ENCODE measurements at places on chromosomes 5 and 9. TPM values are rescaled to one million over a fixed set of nuclear protein-coding genes. Genes with fewer than 3 reads are reported as not detected.

- no peaks in the 10 kb centered on the region for H3K27me3 ChIP-seq
- H3K4me3 ChIP-seq = no peak overlapping the region
- DNase-seq = no peak
- H3K4me1 ChIP-seq = peaks cover 18% of the 10 kb centered on the region
- peaks cover 5% of the 10 kb centered on the region for H3K36me3 ChIP-seq
- no peak overlapping the region for H3K27ac ChIP-seq
Measured at GRCh38 chr5:81425569-81425968, 31.6 kb upstream of the ACOT12 start.

DNA sequence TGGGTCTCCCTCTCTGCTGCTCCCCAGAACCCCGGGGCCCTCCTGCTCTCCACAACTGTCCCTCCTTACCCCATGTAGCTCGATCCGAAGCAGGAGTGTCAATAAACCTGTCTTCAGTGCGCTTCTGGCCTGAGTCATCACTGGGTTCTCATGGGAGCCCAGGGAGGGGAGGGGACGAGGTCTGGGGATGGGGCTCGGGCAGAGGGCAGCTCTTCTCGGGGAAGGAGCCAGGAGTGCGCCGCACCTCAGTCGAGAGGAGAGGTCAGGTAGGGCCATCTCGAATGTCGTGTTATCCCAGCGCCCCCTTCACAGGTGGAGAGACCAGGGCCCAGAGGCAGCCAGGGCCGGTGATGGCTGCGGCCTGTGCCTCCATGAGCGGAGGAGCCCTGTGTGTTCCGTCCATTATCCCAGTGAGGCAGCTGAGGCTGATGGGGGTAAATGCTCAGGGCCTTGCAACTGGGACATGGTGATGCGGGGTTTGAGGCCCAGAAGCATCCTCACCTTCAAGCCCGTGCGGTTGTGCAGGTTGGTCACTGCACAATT, 52.1 kb downstream of the LRSAM1 start:
- H3K36me3 ChIP-seq = no peaks in the 10 kb centered on the region
- H3K27ac ChIP-seq = no peak overlapping the region
- no peak overlapping the region for H3K4me3 ChIP-seq

- H3K4me1 ChIP-seq = peaks cover 6% of the 10 kb centered on the region
- no peak overlapping the region for H3K27ac ChIP-seq
- no peak overlapping the region for H3K4me3 ChIP-seq
Measured at GRCh38 chr9:3516667-3517330, 9.0 kb downstream of the RFX3 start.

DNA sequence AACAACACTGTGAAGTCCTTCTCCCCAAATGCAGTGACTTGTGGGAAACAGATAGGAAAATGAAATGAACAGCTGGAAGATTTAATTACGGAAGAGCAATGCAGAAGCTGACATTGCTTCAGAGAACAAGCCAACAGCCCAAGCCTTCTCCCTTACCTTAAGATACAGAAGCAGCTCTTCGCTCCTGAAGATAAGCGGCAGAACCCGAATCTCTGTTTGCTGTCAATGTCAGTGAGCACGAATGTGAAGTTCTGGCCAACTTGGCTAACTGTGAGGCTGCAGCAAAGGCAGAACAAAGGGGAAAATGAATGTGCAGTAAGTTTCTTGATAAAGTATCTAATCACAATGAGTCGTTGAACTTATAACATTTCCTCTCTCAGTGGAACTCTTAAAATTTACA, 172.4 kb downstream of the DENND1A start:
- DNase-seq = no peak
- no peak overlapping the region for H3K4me3 ChIP-seq
- H3K36me3 ChIP-seq = peaks cover 3% of the 10 kb centered on the region
- H3K4me1 ChIP-seq = peaks cover 6% of the 10 kb centered on the region

DNA sequence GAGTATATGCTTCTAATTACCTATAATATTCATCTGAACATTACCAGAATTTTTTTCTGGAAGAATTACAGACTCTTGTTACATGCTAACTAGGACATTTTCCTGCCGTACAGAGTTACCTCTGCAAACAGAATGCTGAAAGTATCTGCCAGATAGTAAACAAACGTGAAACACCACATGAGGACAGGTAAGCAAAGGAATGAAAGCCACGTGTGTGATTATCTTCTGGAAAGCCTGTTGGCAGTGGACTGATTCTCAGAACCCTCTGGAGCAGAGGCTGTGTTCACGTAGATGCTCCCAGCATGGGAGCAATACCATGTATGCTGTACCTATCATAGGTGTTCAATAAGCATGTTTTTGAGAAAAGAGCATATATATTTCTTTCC, 472.6 kb downstream of the ENC1 start:
- no peaks in the 10 kb centered on the region for H3K4me1 ChIP-seq
- DNase-seq = no peak
- H3K36me3 ChIP-seq = no peaks in the 10 kb centered on the region
- H3K27me3 ChIP-seq = peaks cover 6% of the 10 kb centered on the region

DNA sequence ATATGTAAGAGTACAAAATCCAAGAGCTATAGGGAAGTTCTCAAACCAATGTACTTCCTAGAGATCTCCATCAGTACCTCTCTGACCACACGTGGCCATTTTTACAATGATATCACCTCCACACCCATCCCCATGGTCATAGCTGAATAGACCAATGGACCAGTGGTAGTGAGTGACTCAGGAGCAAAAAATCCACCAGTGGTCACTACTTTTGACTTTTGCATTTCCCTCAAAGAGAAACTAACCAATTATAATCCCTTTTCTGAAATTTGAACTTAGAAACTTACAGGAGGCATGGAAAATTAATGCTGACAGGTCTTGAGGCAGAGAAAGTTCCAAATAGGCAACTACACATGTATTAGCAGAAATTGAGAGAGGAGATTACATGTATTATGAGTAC, 238.4 kb downstream of the TRPM3 start:
- no peaks in the 10 kb centered on the region for H3K36me3 ChIP-seq
- no peak for DNase-seq
- H3K27me3 ChIP-seq = no peaks in the 10 kb centered on the region
- H3K27ac ChIP-seq = no peak overlapping the region
- H3K4me1 ChIP-seq = peaks cover 4% of the 10 kb centered on the region

DNA sequence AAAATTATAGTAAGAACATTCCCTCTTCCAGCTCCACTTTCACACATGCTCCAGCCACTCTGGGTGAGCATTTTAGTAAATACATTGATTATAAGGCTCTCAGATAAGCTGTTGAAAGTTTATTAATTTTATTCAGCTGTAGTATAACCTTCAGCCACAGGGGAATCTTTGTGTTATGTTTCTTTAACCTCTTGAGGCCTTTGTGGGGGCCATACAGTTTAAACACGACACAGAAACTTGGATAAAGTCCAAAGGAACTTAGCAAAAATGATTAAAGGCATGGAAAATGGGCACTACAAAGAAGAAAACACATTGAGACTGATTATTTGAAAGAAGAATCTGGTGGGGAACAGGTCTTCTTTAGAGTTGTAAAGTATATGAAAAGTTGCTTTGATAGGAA, 70.2 kb downstream of the AOPEP start:
- peaks cover 23% of the 10 kb centered on the region for H3K4me1 ChIP-seq
- no peak overlapping the region for H3K4me3 ChIP-seq
- H3K27me3 ChIP-seq = no peaks in the 10 kb centered on the region
- no peak overlapping the region for H3K27ac ChIP-seq
- H3K36me3 ChIP-seq = peaks cover 33% of the 10 kb centered on the region

DNA sequence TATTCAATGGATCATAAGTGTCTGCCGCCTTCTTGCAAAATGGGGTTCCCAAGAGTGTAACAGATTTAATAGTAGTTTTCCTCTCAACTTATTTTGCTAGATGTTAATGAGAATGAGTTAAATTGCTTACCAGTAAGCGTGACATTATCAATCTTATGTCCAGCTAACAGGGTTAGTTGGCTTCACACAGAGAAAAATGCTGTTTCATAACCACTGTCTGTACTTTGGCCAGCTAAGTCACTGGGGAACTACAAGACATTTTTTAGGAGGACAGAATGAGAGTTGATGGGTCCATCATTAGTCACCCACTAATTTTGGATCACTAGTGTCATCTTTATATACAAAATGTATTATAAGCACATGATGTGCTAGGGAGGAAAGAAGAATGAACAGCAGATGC, 1.4 kb downstream of the CDC37L1 start:
- H3K27ac ChIP-seq = no peak overlapping the region
- peaks cover 3% of the 10 kb centered on the region for H3K36me3 ChIP-seq
- peaks cover 3% of the 10 kb centered on the region for H3K4me1 ChIP-seq
- H3K27me3 ChIP-seq = no peaks in the 10 kb centered on the region
- no peak overlapping the region for H3K4me3 ChIP-seq

DNA sequence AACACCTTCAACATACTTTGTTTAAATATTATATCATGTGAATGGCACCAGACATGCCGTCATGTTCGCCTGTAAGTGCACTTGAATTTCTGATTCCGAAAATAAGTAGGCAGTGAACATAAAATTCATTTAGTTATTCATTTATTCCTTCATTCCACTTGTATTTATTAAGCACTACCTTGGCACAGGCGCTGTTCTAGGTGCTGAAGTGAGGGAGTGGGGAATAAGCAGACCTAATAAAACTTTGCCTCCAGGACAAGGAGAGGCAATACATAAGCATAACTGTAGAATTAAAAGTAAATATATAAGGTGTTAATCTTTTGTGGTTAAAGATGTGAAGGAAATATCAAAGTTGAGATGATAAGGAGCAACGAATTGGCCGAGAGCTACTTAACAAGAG, 297.4 kb downstream of the TENT4A start:
- no peaks in the 10 kb centered on the region for H3K36me3 ChIP-seq
- no peaks in the 10 kb centered on the region for H3K4me1 ChIP-seq
- no peak overlapping the region for H3K4me3 ChIP-seq
- DNase-seq = peak; percentile 34
- peaks cover 30% of the 10 kb centered on the region for H3K27me3 ChIP-seq
- no peak overlapping the region for H3K27ac ChIP-seq

DNA sequence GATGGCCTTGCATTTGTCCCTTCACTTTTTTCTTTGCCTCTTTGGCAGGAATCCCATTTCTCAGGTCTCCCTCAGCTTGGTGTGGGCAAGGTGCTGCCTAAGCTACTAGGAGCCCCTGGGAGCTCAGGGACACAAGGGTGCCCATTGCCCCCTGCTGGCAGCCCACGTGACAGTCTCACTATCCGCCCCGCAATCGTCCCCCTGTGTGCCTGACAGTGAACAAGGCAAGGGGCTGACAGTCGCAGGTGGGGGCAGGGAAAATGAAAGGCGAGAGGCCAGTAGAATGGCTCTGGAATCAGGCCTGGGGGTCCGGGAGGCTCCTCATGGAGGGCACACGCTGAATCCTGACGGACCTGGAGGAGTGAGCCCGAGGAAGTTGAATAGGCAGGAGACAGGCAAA, 2.0 kb upstream of the PCDH12 start:
- peaks cover 4% of the 10 kb centered on the region for H3K27me3 ChIP-seq
- H3K27ac ChIP-seq = no peak overlapping the region
- H3K4me1 ChIP-seq = peaks cover 5% of the 10 kb centered on the region
- DNase-seq = no peak
- H3K36me3 ChIP-seq = no peaks in the 10 kb centered on the region

DNA sequence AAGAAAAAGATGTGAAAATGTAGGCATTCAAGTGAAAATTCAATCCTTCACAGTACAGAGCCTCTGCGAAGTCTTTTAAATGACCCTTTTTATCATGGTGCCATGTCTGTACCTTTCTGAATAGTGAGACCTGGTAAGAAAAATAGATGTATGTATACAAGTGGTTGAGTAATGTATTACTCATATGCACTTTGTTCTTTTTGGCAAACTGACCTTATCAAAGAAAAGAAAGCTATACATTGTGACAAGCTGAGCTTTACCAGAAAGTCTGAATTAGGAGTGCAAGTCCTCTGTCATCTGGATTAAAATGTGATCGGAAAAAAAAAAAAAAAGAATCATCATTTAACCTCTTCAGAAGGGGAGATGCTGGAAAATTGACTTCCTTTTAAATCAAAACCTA, 356.4 kb upstream of the CCNH start:
- no peak overlapping the region for H3K27ac ChIP-seq
- H3K36me3 ChIP-seq = no peaks in the 10 kb centered on the region
- H3K4me3 ChIP-seq = no peak overlapping the region

- H3K27me3 ChIP-seq = no peaks in the 10 kb centered on the region
- H3K27ac ChIP-seq = peak overlapping the region; percentile 71
- peaks cover 1% of the 10 kb centered on the region for H3K36me3 ChIP-seq
- H3K4me3 ChIP-seq = no peak overlapping the region
- peaks cover 19% of the 10 kb centered on the region for H3K4me1 ChIP-seq
- DNase-seq = no peak
Measured at GRCh38 chr5:15575666-15576065, 75.7 kb downstream of the FBXL7 start.

DNA sequence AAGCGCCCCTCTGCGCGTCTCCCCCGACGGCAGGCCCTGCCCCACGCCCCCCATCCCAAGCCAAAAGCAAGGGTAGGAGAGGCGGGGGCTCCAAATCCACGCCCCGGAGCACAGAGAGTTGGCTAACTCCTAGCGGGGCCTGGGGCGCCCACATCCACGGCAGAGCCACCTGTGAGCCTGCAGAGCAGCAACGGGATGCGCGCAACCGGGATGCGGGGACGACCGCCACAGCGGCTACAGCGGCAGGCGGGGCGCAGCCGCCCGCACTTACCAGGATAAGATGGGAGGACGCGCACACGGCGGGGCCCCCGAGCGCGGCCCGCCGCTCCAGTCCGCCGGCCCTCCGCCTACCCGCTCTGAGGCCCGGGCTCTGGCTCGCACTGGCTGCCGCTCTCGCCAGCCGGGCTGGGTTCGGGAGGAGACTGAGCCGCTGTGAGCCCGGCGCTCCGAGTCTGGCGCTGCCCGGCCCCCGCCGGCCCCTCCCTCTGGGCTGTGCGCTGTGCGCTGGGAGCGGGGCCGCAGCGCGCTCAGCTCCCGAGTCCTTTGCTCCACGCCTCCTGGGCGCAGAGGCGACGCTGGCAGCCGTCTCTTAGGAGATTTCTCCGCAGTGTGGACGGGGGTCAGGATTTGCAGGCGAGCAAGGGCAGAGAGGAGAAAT, at the start of gene SLC24A2:
Gene SLC24A2, minus strand, starts transcription at position 424 of the 658 bp plus-strand sequence.
- H3K27me3 ChIP-seq = peaks cover 78% of the 10 kb centered on the region
- no peaks in the 10 kb centered on the region for H3K36me3 ChIP-seq
- peaks cover 7% of the 10 kb centered on the region for H3K4me1 ChIP-seq
- DNase-seq = peak; percentile 21

DAB2IP gene
- total RNA-seq = 67.8 TPM

DRD1 gene
- not detected for total RNA-seq

STPG3 gene
- not detected for total RNA-seq

MOB3B gene
- 15.3 TPM for total RNA-seq

ZNF658 gene
- 4.8 TPM for total RNA-seq

SPINK4 gene
- not detected for total RNA-seq

PCDHGC3 gene
- total RNA-seq = 25.8 TPM

SREK1IP1 gene
- total RNA-seq = 26.5 TPM

CDX1 gene
- 0.31 TPM for total RNA-seq

ARID3C gene
- 12.0 TPM for total RNA-seq
